ENCODE measurements at places on chromosomes 2 and 18.

DNA sequence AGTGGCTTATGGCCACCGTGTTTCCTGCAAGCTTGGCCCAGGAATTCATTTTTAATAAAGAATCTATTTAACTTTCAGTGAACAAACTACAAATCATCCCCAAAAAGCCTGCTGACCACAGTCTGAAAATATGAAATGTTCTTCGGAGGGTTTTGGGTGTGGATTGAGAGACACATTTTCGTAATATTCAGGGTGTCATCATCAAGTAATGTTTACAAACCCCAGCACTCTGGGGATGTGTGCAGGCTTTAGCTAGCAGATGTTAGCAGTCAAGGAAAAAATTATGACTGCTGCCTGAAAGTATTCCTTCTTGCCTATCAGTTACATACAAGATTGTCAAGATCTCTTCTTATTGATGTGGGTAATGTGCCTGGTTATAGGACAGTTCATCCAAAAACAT is 143.9 kb upstream of the FN1 start:
- peak; percentile 35 for DNase-seq

GRCh38 chr2:151306621-151307020 is 17.2 kb upstream of the NMI start:
- DNase-seq = no peak

GRCh38 chr2:18701981-18702380 is 112.6 kb upstream of the NT5C1B start:
- DNase-seq = no peak

GRCh38 chr18:46335534-46336101 is 231.4 kb downstream of the HAUS1 start:
- no peak for DNase-seq

GRCh38 chr2:126856403-126856802 is 42.3 kb upstream of the TEX51 start:
- no peak for DNase-seq

GRCh38 chr2:190497428-190497827 is 37.1 kb downstream of the NEMP2 start:
- no peak for DNase-seq

- no peak for DNase-seq
These were observed 76.2 kb downstream of the FMNL2 start for GRCh38 chr2:152411154-152411553.

- no peak for DNase-seq
These were observed 28.6 kb downstream of the IRS1 start for GRCh38 chr2:226771067-226771466.

GRCh38 chr2:49129034-49129433 is 25.3 kb downstream of the FSHR start:
- DNase-seq = no peak

GRCh38 chr2:189829102-189829833 is 45.0 kb downstream of the PMS1 start:
- no peak for DNase-seq

DNA sequence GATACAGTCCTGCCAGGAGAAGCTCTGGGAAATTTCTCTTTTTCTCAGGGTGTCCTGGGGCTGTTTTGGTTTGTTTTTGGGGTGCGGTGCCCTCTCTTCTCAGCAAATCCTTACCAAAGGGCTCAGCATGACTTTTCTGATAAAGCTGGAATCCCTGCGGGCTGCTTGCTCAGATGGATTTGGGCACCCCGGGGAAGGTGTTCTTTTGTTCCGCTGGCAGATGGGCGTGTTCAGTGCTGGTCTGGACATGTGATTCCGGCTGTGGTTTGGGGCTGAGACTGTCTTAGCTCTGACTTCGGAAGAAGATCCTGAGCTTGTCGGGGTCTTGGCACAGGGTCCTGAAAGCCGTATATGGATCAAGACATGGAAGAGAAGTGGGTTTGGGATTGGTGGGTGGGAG is 134.2 kb upstream of the SPRED2 start:
- peak; percentile 22 for DNase-seq

GRCh38 chr2:54074606-54075341 is 40.6 kb upstream of the ACYP2 start:
- no peak for DNase-seq

DNA sequence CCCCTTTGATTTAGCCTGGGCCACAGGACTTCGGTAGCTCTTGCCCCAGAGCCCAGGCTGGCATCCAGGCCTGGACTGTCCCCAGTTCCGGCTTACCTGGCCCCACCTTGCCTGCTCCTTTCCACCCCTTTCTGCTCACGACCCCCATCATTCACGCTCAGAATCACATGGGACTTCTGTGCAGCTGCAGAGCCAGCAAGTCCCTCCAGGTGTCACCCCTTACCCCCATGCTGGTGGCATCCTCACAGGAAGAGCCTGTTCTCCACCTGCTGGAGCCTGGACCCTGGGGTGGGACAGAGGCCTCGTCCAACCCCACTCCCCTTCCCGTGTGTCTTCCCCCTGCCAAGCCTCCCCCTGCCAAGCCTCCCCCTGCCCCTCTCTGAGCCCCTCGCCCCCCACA is 7.9 kb upstream of the KCNIP3 start:
- DNase-seq = no peak
